ENCODE measurements at places on chromosomes 3 and 15. TPM values are rescaled to one million over a fixed set of nuclear protein-coding genes. Genes with fewer than 3 reads are reported as not detected.
A peak's percentile ranks its signal among the peaks of the same experiment; 100 is the strongest.

Gene UNC13C
- total RNA-seq: not detected

Gene CD96
- 4.2 TPM for total RNA-seq

Gene TEX55
- total RNA-seq: not detected

GRCh38 chr15:68578980-68579935, at the start of gene CORO2B:
CORO2B (plus strand) TSS chr15:68578993; CDS start chr15:68579263, 270 bp downstream.
- DNase-seq: peak; percentile 63

- no peak for DNase-seq
Observed at GRCh38 chr15:48006031-48006511, 114.7 kb upstream of the SLC24A5 start.

DNA sequence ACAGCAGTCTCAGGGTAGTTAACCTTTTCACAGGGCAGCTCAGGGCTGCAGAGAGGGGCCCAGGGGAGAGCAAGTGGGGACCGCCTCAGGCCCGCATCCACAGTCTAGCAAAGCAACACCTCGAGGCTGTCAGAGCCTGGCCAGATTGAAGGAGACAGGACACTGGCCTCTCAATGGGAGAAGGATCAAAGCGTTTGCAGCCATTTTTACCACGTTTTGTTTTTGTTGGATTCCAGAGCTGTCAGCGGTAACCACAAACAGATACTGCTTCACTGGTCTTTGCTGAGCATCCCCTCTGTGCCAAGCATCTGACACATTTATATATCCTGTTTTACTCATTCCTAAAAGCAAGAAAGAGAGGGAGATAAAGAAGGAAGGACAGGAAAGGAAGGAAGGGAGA, 153.8 kb downstream of the SHQ1 start:
- peak; percentile 53 for DNase-seq

Gene ARGFX
- not detected for total RNA-seq

Gene UACA
- 47.0 TPM for total RNA-seq

DNA sequence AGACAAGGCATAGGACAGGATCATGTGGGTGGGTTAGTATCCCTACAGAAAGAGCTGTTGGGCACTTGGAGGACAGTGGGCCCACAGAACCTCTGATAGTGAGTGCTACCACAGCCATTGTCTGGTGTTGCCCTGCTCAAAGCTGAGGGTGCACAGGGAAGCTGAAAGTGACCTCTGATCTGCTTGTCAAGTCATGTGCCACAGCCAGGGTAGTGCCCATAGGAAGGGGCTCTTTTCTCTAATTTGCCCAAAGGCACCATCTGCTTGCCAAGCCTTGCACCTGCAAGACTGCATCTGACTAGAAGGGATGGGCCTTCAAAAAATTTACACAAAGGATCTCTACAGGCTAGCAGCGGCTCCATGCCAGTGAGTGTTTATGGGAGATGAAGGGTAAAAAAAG, 87.4 kb upstream of the GSK3B start:
- DNase-seq: no peak

DNA sequence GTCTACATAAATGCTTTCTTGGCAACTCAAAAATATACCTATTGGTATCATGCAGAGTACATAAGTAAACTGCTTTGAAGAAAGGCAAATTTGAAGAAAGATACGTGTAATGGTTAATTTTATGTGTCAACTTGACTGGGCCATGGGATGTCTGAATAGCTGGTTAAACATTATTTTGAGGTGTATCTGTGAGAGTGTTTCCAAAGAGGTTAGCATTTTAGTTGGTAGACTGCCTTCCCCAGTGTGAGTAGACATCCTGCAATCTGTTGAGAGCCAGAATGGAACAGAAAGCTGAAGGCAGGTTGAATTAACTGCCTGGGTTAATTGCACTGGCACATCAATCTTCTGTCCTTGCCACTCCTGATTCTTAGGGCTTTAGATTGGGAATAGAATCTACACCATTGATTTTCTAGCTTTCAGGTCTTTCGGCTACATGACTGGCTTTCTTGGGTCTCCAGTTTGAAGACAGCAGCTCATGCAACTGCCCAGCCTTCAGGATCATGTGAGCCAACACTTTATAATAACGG, 98.3 kb downstream of the CMSS1 start:
- no peak for DNase-seq

Measured in RPMI7951 (cell line).